ENCODE measurements at places on chromosomes 12 and 14.

DNA sequence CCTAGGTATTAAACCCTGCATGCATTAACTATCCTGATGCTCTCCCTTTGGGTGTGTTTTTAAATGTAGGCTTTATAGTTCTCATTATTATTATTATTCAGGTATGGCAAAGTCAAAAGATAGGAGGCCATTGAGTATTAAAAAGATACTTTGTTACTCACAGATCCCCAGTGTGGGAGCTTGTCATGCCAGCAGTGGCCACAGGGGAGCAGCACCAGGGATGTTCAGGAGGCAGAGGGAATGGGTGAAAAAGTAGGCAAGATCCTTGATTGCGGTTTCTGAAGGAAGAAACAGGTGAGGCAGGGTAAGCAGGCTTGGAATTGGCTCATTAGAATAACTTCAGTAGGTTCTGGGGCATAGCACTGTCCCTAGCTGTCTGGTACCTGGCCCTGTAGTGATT, 382.2 kb downstream of the MED13L start:
- no peak for DNase-seq

GRCh38 chr14:31842899-31843298, 234.2 kb upstream of the ARHGAP5 start:
- peak; percentile 14 for DNase-seq

DNA sequence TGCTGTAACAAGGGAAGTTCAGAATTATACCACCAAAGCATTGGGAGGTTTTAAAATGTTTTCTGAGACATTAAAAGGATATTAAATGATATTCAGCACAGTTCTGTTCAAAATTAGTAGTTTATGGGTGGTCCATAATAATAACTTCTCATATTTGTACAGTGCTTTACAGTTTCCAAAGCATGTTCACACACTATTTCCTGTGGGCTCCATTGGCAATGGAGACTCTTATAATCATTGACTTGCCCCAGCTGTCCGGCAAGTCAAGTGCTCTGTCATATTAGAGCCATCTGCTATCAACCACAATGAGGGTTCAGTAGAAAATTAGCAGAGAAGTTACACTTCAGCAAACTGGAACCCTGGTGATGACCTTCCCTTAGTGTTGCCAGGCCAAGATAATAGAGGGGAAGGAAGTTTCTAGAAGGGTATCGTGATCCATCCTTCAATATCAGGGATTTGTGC, 526.6 kb upstream of the CCDC196 start:
- no peak for DNase-seq

- no peak for DNase-seq
Observed at GRCh38 chr12:69130064-69130463, 109.3 kb upstream of the CPSF6 start.

- no peak for DNase-seq
Observed at GRCh38 chr14:88791629-88792472, 902 bp downstream of the EML5 start.

DNA sequence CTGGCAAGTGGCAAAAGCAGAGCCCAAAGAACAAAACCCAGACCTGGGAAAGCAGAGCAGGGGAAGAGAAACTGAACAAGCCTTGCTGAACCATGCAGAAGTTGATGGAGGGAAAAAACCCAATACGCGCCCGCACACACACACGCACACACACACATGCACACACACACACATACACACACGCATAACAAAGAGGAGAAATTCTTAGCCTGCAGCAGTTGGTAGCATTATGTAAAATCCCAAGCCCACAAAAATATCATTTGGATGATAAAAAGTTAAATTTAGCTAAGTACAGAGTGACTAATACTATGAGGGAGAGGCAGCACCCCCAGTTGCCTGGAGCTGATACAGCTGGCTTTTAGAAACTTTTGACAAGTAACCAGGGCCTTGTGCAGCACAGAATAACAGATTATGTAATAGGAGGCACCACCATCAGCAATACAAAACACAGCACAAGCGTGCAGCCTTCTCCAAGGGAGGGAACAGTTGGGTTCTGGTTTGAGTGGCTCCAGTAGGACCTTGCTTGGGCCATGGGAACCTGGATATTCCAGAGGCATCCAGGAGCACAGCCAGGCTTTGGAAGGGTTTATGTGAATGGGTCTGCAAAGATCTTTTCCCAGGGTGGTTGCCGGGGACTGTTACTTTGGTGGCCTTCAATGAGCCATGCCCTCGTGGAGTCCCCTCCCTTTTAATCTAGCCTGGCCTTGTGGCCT, 35.3 kb downstream of the PITPNM2 start:
- DNase-seq = peak; percentile 97

DNA sequence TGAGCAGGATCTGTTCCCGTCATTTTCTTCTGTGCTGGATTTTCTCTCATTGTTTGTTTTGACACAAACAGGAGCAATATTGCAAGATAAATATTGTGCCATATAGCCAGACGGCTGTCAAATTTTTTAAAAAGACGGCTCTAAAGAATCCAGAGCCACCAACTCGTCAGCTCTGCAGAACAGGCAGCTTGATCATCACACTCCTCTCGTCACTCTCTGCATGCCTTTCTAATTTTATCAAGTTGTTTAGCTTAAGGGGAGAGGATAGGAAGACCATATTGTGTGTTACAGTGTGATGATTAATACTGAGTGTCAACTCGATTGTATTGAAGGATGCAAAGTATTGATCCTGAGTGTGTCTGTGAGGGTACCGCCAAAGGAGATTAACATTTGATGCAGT, 562.8 kb downstream of the GALC start:
- DNase-seq = no peak

DNA sequence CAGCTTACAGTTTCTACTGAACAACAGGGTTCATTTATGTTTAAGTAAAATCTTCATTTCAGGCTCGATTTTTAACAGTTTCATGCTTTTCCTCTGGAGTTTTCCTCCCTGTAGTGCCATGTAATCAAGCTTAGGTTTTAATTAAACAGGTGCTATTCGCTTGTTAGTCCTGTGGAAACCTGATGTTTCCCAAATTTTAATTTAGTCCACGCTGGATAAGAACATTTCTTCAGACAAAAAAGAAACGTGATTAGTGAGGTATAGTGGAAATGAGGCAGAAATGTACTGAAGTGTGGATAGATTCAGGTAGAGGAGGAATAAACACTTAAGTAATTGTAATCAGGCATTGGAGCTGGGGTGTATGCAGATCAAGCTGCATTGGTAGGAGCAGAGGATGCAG, 1217.5 kb downstream of the AACS start:
- no peak for DNase-seq

DNA sequence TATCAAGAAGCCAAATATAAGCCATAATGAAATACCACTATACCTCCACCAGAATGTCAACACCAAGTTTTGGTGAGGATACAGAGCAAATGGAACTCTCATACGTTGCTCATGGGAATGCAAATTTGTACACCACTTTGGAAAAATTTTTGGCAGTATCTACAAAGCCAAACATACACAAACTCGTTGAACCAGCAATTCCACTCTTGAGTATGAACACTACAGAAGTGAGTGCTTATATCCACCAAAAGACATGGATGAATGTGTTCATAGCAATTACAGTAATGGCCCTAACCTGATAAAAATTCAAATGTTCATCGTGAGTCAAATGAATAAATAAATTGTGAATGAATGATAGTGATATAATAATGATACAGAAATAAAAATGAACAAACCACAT, 24.8 kb downstream of the C12orf71 start:
- no peak for DNase-seq

GRCh38 chr12:94037444-94037843, 110.9 kb upstream of the PLXNC1 start:
- DNase-seq = no peak

- DNase-seq = peak; percentile 55
Observed at GRCh38 chr14:55240526-55241178, 30.6 kb upstream of the FBXO34 start.

All from astrocyte (in vitro differentiated cells and primary cell).